KBM-7 (cell line): ENCODE measurements at places on chromosomes 5 and 9.

DNA sequence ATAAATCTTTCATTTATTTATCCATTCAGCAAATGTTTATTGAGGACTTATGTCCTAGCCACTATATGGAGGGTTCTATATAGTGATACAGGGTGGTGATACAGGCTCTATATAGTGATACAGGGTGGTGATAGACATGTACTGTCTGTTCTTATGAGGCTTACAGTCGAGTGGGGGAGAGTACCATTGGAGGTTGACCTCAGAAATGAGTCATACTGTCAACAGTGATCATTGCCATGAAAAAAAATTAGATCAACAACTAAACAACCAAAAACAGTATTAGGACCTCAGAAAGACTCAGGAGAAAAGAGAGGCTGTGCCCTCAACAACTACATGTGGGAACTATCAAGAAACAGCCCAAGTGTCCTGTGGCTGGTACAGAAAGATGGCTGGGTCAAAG is 22.0 kb downstream of the PAPPA start:
- no peak for DNase-seq

- DNase-seq, result no peak
Measured at GRCh38 chr9:27337236-27337635, 40.3 kb upstream of the EQTN start.

DNA sequence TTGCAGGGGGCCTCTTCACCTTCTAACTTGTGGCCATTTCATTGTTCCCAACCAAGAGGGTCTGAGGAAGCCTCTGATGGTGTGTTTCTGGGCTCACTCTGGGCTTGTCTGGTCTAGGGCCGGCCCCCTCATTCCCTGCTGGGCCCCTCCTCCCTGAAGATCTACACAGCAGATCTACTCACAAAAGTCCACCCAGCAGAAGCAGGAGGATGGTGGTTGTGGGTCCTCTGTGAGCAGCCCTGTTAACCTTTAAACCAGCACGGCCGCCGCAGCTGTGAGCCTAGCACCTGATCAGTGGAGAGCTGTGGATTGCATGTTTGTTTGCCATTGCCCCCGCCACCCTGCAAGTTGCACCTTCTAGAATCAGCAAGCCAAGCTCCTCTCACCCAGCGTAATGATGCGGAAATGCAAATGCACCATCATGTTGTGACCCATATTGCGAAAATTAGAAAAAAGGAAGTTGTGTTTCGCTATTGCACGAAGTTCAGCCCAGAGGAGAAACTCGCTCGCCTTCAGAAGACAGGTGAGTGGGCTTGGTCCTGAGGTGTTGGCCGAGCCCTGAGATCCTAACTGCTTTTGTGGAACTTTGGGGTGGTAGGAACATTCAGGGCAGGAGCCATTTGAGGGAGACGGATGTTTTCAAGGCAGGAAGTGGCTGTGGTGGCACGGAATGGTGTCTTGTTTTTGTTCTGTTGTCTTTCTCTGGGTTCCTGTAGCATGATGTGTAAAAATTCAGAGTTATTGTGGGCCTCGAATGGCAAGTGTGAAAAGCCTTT is 16.7 kb downstream of the FGD3 start:
- peak; percentile 90 for DNase-seq

GRCh38 chr5:155872629-155873220 is 454.2 kb upstream of the SGCD start:
- no peak for DNase-seq

DNA sequence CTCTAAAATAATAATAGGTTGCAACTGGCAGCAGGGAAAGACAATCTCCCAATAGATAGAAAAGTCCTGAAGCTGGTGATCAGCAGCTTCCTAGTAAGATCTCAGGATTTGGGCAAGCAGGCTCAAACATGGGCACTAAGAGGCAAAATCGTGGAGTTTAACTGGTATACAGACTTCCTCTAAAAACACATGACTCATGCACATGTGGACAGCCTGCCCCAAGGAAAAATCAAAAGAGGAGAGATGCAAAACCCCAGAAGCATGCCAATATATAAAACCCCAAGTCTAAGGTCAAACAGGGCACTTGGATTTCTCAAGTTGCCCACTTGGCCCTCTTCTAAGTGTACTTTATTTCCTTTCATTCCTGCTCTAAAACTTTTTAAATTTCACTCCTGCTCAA is 62.8 kb downstream of the CDKN2A start:
- DNase-seq, result no peak

DNA sequence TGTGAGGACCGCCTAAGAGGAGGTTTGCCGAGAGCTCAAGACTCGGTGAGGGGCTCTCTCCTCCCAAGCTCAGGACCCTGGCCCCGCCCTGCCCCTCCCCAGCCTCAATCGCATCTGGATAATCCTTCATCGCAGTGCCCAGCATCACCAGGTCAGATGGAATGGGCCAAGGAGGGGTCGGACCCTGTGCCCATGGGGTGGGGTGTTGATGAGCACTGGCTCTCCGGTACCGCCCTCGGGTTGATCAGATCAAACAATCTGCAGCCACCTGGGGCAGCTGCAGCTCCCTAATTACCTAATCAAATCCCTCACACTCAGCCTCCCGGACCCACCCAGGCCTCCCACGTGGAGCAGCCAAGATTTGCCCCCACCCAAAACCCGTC is 24.4 kb upstream of the TDRD7 start:
- DNase-seq, result no peak

DNA sequence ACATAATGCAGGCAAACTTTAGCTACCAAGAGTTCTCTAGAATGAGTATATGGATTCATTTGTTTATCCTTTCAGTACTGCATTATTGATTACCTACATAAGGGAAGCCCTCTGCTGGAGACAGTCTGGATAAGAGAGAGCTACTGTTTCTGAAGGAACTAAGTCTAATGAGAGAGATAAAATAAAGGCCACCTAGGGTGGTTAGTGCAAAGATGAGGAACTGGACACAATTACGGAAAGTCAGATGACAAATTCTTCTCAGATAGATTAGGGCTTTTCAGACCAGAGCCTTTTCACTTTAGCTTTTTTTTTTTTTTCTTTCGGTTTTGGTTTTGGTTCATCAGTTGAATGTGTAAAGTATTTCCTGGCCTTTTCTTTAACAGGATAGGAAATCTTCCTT is 31.3 kb downstream of the ISOC1 start:
- DNase-seq, result no peak

GRCh38 chr9:88974641-88975040 is 16.6 kb upstream of the S1PR3 start:
- no peak for DNase-seq

DNA sequence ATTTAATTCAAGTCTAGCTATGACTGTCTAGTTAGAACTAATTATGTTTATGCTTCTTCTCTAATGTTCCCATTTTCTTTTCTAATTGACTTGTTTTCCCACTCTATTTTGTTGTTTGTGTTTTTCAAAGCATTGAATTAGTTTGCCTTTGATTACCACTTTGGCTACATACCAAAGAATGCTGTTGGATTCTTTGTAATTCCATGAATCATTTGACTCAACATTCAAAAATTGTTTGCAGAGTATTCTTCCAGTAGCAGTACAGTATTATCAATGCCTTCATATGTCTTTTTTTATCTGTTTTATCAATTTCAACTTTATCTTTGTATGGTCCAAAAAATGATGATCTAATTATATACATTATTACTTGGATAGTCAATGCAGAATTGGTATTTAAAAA is 288.7 kb downstream of the RFX3 start:
- no peak for DNase-seq

GRCh38 chr9:100286257-100286656 is 66.5 kb downstream of the TEX10 start:
- DNase-seq, result no peak
